ENCODE measurements at places on chromosomes 2 and 18.
A peak's percentile ranks its signal among the peaks of the same experiment; 100 is the strongest.

DNA sequence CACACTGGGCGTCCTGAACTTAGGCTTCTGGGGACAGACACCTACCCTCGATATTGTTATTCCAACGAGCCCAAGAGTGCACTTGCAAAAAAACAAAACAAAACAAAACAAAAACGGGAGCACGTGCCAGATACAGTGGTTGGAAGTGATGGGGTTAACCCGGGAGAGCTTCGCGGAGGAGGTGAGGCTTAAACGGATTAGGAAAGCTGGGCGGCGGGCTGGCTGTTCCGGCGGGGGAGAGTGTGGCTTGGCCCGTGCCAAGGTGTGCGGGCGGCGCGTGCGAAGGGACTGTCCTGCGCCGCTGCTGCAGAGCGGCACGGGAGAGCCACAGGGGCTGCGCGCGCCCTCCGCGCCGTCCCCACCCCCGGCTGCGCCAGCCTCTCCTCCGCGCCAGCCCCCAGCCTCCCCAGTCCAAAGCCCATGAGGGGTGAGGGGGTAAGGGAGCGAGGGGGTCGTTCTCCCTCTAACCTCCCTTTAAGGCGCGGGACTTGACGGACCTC, 1.5 kb upstream of the SLC30A3 start:
- peak; percentile 22 for DNase-seq

- DNase-seq, result no peak
These were observed 83.7 kb downstream of the TANC1 start for GRCh38 chr2:159052157-159052601.

- DNase-seq, result no peak
These were observed 637.8 kb upstream of the CHAC2 start for GRCh38 chr2:53129851-53130250.

DNA sequence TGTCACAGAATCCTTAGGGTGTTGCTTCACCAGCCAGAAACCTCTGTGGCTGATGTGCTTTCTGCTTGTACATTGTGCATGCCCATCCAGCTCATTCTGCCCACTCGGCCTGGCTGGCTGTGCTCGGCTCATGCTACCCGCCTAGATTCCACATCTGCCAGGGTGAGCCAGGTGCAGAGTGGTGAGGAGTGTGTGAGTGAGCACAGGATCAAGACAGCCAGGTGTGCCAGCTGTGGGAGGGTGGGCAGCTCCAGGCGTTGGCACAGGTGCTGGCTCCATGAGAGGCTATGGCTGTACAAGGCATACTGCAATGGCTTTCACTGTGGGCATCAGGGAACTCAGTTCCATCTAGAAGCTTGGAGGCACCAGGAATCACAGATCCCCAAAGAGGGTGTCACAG, 1321.8 kb upstream of the CRIM1 start:
- DNase-seq, result no peak

GRCh38 chr2:45000341-45000901, 8.8 kb downstream of the SIX2 start:
- no peak for DNase-seq

- no peak for DNase-seq
These were observed 770 bp downstream of the UPP2 start for GRCh38 chr2:158102446-158102845.

GRCh38 chr2:69089266-69089665, 76.3 kb downstream of the ANTXR1 start:
- no peak for DNase-seq

- no peak for DNase-seq
These were observed 687.8 kb downstream of the TDRD15 start for GRCh38 chr2:21811541-21811940.
